ENCODE measurements at places on chromosomes 12 and 14. TPM values are rescaled to one million over a fixed set of nuclear protein-coding genes. Genes with fewer than 3 reads are reported as not detected.

DNA sequence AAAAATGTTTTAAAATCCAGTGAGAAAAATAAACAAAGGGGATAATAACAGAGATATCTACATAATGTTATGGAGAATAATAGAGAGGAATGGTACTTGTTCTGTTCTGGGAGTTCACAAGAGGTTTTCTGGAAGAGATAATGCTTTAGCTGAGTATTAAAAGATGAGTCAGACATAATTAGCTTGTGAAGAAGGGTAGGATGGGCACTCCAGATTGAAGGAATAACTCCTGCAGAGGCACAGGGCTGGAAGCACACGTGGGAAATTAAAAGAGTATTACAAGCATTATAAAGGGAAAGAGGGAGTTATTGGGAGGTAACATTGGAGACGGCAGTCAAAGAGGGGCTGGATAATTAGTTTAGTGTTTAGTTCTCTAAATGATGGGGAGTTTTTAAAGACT lies 124.9 kb upstream of the BTG1 start:
- no peak for DNase-seq

DNA sequence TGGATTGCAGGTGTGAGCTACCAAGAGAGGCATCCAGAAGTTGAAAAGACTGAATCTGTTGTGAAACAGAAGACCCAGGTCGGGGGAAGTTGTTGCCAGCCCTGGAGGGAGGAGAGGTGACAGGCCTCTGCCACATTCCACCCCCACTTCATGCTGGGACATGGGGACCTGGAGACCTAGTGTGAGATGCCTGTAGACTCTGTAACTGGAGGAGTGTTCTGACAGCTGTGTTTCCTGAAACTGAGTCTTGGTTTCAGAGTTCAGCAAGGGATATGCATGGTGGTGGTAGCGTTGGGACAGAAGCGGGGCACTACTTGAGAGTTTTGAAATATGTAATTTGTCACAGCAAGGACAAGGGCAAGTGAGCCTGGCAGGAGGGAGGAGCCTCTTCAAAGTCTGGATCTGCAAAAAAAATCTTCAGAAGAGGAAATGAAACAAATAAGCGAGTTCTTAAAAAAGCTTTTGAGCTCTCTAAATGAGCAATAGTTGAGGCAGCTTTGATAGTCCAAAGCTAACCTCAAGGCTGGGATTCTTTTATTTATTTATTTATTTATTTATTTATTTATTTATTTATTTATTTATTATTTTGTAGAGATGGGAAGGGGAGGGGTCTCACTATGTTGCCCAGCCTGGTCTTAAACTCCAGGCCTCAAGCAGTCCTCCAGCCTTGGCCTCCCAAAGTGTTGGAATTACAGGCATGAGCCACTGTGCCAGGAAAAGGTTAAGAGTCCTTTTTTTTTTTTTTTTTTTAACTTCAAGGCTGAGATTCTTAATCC lies 58.9 kb upstream of the EEA1 start:
- no peak for DNase-seq

DNA sequence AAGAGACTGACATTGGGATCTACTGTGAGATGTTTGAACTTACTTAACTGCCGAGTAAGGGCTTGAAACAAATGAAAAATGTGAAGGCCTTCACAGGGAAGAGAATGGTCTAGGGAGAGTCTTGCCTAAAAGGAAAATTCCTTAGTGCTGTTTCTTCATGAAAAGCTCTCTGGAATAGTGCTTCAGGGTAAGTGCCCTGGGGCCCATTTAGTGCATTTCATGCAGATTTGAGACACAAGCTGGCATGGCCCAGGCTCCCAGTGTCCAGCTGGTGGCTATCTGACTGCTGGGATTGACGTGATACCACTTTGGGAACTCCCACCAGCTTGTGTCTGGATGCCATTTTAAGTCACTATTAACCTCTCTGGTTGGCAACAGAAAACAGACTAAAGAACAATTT lies 26.9 kb downstream of the BEST3 start:
- no peak for DNase-seq

GRCh38 chr12:4193821-4194220 lies 79.7 kb upstream of the CCND2 start:
- DNase-seq, result no peak

DNA sequence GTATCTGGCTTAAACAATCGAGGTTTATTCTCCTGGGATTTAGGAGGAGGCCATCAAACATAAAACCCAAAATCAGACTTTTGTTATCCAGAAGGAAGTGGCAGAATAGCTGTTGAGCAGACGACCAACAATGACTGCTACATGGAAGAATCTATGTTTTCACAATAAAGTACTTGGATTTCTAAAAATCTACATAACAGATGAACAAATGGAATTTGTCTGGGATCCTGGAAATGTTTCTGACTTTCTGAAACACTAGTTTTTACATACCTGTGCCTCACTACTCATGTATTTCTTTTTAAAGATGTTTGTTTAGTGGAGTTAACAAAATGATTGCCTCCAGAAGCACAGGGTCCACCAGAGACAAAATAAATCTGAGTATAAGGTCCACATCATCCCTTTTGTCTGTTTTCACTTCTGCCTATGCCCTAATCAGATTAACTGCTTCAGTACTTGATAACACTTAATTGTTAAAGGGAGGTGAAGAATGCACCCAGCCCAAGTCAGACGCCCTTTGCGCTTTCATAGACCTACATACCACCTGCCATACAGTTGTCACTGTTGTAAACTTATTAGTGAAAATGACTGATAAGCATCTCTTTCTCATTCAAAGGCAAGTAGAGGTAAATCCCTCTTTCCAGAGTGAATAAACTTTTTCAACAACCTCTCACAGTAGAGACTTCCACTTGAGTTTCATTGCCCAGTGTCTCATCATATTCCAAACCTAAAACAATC lies 164.6 kb downstream of the EGLN3 start:
- no peak for DNase-seq

DNA sequence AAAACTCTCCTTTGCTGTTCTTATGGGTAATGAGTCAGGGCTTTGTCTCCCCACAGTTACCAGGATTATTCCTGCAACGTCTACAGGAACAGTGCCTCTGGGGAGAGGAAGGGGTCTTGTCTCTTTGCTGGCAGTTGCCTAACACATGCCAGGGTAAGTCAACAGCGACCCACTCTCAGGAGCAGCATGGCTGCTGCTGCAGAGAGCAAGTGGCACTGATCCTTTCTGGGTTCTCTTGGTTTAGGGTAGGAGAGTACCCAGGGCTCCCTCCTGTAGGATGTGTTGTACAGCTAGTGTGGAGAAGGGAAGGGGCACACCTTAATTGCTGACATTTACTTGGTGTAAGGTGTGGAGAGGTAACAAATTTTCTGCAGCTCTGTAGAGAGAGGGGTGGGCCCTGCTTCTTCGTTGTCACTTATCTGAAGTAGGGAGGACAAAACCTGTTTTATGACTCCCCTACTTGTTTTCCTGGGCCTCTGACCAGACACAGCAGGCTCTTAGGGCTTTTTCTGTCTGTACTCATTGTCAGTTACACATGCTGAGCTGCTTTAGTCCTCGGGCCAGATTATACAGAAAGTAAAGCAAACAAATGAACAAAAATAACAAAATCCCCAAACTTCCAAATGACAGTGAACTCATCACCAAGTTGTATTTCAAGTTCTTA lies 168.2 kb downstream of the ACSS3 start:
- DNase-seq, result peak; percentile 29

Gene DDIT3
- total RNA-seq, result 56.7 TPM
